ENCODE measurements at places on chromosomes 1 and 21. TPM values are rescaled to one million over a fixed set of nuclear protein-coding genes. Genes with fewer than 3 reads are reported as not detected.

DNA sequence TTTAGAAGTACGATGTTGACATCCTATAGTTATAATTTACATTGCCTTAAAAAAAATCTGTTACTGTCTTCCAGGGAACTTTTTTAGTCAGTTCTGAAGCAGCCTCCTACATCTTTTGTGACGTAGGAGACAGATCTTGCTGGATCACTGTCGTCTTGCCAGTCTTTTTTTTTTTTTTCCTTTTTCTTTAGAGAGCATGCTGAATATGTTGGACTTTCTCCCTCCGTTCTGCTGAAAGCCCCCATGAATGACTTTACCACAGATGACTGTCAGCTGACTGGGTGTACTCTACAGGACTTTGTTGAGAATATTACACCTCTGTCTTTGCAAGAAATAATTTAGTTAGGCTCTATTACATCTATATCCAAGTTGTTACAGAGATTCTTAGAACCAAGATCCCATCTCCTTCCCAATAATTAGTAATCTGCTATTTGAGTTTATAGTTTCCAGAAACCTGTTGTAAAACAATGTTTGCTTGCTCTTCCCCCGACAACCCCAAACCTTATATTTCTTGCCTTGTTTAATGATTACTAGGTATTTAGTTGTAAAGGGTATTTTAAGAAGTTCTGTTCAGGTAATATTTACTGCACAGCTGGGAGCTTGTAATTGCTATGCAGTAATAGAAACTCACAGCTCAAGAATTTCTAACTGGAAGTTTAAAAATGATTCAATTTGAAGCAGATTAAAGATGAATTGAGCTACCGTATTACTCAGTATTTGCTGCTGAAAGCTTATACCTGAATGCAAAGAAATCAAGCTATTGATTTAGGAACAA lies 61.8 kb downstream of the RASAL2 start:
- no peak for DNase-seq

DNA sequence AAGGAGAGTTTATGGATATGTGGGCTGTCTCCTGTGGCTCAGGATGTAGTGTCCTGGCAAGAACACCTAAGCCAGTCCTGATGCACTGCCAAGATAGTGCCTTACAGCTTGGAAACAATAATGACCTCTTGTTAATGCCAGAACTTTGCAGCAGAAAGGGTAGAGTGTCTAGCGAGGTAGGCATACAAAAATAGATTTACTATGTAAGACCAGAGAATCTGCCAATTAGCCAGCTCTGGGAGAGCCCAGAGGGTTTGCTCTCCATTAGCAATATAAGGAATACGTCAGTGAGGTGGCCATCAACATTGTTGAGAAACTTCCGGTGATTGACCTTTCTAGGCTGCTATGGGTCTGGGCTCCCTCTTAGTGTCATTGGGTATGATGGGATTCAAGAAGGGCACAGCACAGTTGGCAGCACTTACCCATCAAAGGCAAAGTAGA lies 178.5 kb upstream of the GALNT2 start:
- no peak for DNase-seq

DNA sequence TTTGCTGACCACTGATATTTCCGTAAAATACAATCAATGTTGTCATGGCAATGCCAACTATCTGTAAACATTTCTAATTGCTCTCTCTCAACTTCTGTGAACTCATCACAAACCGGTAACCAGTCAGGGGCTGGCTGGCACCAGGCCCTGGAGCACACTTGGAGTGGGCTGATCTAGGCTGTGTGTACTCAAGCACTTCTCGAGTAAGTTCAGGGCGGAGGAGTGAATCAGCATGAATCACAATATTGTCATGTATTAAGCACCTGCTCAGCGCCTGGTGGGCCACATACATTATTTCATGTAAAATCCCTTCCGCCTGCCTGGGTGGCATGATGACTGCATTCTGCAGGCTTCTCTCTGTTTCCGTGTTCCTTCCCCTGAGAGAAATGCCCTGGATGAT lies 212.4 kb downstream of the FOXD2 start:
- peak; percentile 93 for DNase-seq

DNA sequence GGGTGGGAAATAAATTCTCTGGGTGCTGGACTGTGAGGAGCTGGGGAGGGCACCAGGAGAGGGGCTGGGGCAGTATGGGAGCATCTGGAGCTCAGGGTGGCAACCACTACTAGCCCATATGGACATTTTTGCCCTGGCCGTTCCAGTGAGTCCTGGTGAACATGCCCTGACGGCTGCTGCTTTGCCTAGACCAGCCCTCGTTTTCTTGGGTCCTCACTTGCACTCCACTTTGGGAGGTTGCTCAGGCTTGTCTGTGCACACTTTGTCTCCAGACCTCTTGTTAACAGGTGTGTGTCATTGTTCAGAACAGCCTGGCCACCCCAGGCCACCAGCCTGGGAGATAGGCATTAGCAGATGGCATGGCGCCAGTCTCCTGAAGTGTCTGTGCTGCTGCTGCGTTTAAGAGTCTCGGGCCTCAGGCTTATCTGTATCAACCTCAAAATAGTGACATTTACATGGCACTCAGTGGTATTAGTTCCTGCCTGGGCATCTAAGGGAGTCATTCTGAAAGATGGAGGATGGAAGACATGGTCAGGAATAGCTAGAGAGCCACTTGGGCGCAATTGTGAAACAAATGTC lies 190.5 kb downstream of the PTPRU start:
- peak; percentile 15 for DNase-seq

- DNase-seq, result no peak
Observed at GRCh38 chr1:3838788-3839187, 18.2 kb downstream of the CEP104 start.

DNA sequence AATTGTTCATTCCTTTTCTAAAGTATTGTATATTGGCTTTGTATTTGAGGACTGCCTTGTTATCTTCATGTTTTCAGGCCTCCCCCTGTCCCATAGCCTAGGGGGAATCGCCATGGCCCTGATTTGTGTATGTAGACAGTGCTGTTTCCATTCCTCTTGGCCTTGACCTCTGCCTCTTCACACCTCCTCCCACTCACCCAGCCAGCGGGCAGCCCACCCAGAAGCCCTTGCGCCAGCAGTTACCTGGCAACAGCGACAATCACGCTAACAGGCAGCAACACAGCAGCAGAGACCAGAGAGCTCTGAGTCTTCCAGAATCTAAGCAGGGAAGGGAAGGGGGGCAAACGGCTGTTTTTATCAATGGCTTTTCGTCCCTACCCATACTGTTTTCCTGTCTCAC lies 50.0 kb upstream of the NPL start:
- DNase-seq, result no peak

GRCh38 chr1:160818207-160818937 lies 22.4 kb downstream of the LY9 start:
- DNase-seq, result no peak

- no peak for DNase-seq
Observed at GRCh38 chr21:41715649-41716281, 51.1 kb downstream of the RIPK4 start.

- DNase-seq, result no peak
Observed at GRCh38 chr1:44617703-44618029, 56.6 kb downstream of the TMEM53 start.

The RPS6KA1 gene
- total RNA-seq, result 87.7 TPM

The TIE1 gene
- 65.1 TPM for total RNA-seq

The NBPF9 gene
- total RNA-seq, result 27.8 TPM
